ENCODE measurements at places on chromosomes 16 and 17.
A peak's percentile ranks its signal among the peaks of the same experiment; 100 is the strongest.

GRCh38 chr16:68388124-68388523, 60.2 kb downstream of the SMPD3 start:
- no peak for DNase-seq

- no peak for DNase-seq
Measured at GRCh38 chr16:22400900-22401299, 26.5 kb upstream of the CDR2 start.

DNA sequence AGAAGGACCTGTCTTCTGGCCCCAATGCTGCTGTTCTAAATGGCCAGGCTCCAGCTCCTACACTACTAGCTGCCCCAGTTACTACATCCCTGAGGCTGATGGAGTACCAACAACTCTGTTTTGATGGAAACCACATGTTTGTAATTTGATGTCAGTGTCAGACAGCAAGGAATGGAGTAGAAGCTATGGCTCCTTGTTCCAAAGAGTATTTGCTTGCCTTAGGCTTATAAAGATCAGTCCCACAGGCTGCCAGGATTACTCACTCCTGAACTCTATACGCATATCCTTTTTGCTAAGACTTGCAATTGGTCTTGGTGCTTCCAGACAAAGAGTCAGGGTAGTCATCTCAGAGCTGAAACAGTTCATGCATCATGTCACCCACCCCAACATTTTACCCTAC, 139.6 kb downstream of the HS3ST3A1 start:
- DNase-seq = no peak

DNA sequence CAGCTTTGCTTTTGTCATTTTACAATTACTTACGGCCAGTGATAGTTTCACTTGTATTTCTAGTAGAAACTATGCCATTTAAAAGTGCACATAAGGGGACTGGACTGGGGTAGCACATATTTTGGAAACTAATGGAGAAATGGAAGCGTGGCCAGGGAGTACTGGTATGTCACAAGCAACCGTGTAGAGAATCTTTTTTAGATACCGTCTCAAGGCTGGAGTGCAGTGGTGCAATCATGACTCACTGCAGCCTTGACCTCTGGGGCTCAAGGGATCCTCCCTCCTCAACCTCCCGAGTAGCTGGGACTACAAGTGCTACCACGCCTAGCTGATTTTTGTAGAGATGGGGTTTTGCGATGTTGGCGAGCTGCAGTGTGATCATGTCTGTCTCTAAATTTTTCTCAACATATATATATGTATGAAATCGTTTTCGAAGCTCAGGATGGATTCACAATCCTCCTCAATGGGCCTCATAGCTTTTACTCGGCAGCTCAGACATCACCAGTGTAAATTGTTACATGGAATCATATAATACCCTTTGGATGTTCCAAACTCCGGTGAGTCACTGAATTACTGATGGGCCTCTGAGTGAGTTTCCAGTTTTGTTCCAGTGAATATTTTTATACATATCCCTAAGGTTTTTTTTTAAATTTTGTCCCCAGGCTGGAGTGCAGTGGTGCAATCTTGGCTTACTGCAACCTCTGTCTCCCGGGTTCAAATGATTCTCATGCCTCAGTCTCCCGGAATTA, 51.7 kb downstream of the ZNF778 start:
- DNase-seq = no peak

GRCh38 chr16:85205747-85206471, 93.6 kb upstream of the CIBAR2 start:
- peak; percentile 54 for DNase-seq

DNA sequence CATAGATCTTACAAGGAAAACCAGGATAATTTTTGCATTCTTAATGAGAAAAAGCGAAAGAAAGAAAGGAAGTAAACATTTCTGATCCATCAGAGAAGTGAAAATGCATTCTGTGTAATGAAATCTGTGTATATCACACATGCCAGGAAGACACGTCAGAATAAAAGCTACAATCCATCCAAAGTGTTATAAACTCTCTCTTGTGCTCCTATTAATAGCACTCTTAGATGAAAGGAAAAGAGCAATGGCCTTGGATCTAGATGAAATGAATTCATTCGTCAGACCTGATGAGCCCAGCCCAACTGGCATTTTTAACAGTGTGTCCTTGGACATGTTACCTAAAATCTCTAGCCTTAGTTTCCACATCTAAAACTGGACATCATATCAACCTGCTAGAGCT, 885.5 kb downstream of the CDH11 start:
- DNase-seq = no peak

Measured in NCI-H82 (cell line).